ENCODE measurements at places on chromosomes 12 and 14.
A peak's percentile ranks its signal among the peaks of the same experiment; 100 is the strongest.

DNA sequence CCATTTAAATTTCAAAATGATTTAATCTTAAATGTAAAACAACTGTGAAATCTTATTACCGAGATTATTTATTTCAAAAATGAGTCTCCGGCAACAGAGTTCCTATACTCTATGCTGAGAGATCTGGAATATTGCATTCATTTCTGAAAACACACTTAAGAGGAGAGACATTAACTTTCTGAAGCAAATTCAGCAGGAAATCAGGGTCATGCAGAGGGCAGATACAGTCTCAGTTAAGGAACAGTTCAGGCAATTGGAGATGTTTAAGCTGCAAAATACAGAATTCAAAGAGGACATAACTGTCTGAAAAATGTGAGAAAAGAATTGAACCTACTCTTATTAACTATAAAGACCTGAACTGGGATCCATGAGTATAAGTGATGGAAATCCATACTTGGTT is 320.7 kb downstream of the PAWR start:
- no peak for DNase-seq

GRCh38 chr14:31990926-31991572 is 86.1 kb upstream of the ARHGAP5 start:
- DNase-seq, result no peak

DNA sequence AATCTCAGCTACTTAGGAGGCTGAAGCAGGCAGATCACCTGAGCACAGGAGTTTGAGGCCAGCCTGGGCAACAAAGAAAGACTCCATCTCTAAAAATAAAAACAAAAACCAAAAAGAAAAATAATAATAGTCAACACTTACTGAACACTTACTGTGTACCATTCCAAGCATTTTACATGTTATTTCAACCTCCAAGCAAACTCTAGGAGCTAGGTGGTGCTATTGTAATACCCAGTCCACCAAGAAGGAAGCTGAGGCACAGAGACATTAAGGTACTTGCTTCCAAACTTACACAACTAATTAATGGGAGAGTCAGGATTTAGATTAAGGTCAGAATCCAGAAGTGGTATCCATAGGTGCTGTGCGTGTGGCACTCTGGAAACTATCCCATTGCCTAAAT is 13.7 kb upstream of the OR6J1 start:
- DNase-seq, result no peak

DNA sequence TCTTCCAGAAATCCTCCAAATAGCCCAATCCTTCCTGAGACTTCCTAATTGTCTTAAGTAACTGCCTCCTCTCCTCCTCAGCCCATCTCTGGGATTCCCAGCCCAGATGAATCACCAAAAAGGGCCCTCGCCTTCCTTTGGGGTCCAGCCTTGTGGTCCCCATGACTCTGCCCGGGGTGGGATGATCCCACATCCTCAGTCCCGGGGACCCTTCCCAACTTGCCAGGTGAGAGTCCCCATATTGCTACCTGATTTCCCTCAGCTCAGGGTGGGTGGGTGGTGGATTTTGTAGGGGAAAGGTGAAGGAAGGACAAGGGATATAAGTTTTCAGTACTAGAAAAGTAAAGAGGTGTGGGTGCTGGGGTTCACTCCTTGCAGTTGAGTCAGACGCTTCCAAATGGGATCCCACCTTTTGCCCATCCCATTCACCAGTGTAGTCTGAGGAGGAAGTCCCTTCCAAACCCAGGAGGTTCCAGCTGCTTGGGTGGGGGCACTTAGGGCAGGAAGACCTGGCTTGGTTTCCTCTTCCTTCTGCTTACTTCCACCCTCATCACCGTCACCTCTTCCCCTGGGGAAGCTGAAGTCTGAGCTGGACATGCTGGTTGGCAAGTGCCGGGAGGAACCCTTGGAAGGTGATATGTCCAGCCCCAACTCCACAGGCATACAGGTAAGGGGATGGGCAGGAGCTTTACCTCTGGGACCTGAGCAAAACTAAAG is 5.6 kb downstream of the GLI1 start:
- no peak for DNase-seq

GRCh38 chr14:58793131-58793740 is 155.5 kb downstream of the DACT1 start:
- no peak for DNase-seq

GRCh38 chr12:12197128-12197527 is 69.7 kb downstream of the LRP6 start:
- no peak for DNase-seq

DNA sequence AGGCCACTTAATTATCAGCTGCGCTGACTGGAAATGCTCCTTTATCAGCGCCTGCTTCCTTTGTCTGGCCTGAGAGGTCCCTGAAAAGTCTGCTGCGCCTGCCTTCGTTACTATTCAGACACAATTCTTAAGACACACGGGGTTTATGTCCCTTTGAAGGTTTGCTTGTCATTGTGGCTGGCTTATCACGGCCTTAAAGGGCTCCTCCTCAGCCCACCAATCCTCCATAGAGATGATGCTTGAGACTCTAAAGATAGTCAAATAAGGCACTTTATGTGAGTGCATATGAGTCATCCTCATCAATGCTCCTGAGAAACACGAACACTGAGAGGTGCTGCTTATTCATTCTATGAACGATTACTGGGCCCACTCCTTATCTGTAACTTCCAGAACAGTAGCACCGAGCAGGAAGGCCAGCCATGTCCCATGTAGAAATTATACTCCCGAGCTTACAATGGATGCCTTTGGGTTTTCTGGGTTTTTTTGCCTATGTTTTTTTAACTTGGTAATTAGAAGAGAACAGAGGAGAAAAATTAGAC is 1268.2 kb upstream of the TMEM132C start:
- DNase-seq, result no peak

- no peak for DNase-seq
Measured at GRCh38 chr14:68112442-68112841, 292.9 kb downstream of the RAD51B start.

DNA sequence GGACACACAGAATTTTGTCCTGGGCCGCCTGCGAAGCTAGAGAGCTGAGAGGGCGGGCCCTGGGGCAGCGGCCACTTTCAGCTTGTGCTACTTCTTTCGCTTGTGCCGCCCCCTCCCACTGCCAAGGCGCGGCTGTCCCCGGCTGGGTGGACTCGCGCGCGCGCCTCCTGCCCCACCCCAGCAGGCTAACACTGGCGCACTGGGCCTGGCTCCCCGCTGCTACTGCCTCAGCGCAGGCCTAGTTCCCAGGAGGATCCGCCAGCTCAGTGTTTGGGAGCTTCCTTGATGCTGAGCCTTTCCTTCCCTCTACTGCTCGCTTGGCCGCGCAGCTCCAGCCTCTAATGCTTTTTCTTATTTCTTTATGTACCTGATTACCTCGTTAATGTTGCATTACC is 27.4 kb upstream of the METAP2 start:
- no peak for DNase-seq

DNA sequence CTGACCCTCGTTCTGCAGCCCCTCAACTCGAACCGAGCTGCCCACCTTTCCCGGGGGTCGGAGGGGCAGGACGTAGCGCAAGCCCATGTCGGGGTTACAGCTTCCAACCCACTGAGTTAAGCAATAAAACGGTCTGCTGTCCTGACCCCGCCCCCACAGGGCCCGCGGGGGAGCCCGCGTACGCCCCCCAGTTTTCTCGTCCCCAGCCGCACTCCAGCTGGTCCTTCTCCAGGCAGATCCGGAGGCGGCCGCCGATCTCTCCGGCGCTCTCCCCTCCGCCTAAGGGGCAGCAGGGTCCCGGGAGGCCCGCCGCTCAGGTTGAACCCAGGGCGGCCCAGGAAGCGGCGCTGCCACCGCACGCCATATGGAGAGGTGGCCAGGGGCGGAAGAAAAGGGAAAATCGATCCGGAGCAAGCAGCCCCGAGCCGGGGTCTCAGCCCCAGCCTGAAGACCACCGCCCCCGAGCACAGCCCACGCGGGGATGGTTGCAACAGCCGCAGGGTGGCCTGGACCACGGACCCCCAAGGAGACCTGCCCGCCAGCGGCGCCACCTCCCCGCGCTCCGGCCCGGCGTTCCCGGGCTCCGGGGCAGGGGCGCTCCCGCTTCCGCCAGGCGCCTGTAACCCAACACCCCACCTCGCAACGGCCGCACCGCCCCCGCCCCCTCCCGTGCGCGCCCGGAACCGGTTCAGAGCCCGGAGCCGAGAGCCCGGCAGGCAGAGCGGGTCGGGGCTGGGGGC is 760 bp downstream of the ACTN1 start:
- no peak for DNase-seq

DNA sequence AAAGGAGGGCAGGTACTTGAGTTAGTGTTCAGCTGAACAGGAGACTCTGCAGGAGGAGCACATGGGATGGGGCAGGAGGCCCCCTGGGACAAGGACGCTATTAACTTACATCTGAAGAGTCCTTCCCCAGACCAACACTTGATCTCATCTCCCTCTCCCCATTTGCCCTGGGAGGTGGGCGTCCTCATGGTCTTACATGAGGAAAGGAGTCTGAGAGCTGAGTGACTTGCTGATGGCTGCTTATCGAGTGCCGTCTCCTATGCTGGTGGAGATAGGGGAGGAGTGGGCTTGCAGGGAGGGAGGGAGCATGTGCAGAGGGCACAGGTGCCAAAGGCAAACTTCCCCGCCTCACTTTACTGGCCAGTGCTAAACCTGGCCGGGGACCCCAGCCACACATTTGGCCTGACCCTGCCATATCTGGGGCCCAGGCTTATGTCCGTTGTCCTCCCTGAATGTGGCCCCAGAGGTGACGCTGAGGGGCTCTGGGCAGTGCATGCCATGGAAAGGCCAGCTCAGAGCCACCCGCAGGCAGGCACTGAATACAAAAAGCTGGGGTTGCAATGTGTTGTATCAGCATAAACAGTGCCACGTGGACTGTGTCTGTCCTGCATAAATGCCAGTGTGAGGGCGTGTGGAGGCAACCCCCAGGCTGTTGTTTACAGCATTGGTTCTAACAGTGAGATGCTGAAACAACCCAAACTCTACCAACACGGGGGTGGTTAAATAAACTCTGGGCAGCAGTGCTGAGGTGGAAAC is 29.4 kb downstream of the FAIM2 start:
- peak; percentile 6 for DNase-seq

- DNase-seq, result no peak
Measured at GRCh38 chr12:61220337-61220736, 1039.9 kb upstream of the USP15 start.

GRCh38 chr12:123153906-123154305 is 3.0 kb upstream of the PITPNM2 start:
- DNase-seq, result no peak

- DNase-seq, result no peak
Measured at GRCh38 chr12:124091835-124092234, 118.8 kb downstream of the ZNF664 start.

DNA sequence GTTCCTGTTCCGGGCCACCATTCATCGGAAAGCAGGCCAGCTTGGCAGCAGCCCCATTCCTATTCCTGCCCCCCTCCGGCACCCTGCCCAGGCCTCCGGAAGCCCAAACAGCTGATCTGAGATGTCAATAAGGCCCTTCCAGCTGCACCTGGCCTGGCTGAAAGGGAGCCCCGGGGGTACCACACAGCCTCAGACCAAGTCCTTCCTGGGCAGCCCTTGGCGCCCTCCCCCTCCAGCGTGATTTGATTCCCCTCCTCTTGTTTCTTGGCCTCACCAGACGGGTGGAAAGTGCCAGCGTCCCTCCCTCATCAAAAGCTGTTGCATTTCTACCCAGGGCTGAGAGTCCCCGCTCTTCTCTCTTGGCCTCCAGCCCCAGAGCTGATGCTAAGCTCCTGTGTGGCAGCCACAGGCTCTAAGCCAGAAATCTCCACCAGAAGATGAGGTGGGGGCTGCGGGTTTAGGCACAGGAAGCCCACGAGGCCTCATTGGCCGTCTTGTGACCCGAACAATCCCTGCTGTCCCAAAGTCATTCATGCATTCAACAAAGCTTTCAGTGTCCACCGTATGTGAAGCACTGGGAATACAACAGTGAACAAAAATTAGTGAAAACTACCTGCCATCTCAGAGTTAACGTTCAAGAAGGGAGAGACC is 215.4 kb downstream of the SLC41A2 start:
- no peak for DNase-seq

- DNase-seq, result no peak
Measured at GRCh38 chr12:2282318-2282717, 229.5 kb downstream of the CACNA1C start.
